ENCODE measurements at places on chromosomes 2 and 18.

DNA sequence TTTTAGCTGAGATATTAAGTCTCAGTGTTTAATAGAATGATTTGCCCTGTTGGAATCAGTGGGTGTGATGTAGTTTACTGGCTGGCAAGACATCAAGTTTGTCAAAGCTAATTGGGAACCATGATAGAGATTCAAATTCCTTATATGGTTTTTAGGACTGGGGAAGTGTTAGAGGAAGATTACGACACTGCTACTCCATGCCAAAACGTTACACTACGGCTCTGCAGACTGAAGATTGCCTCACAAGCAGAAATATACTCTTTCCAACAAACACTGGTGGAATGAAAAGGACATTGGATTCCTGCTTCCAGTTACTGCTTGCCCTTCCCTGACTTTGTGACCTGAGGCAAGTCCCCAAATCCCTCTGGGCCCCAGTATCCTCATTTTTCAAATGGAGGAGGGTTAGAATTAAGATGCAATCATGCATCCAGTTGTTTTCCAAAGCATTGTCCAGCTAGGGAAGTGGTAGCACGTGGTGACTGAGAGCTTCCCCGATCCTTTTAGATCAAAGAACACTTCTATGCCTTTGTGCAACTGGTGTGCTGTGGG is 147.6 kb downstream of the CDC42EP3 start:
- DNase-seq = peak; percentile 28

DNA sequence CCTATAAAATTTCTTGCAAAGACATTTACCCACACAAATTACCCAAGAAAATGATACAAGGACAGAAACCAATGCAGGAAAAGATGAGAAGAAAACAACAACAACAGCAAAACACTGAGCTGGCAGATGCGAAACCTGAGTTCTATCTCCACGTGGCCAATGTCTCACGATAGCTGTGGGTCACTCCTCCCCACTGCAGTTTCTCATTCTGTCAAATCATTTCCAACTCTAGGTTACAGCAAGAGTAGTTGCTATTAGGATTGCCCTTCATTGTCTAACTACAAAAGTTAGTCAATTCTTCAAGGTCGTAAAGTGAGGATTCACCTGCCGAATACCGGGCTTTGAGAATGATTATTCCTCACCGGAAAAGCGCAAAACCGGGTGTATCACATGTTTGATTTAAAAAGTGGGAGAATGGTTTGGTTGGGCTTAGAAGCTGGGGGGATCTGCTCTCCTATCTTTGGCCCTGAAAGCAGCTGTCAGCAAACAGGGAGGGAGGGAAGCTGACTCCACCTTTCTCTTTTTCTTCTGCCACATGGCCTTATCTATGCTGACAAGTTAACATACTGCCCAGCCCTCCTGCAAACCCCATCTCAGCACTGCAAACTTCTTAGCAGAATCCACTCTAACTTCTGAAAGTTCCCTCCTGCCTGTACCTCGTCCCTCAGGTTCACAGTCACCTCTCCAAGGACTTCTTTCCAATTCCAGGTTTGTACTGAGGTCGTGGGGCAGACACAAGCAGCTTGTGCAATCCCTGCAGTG is 473.0 kb downstream of the SOX11 start:
- no peak for DNase-seq

- DNase-seq = no peak
Measured at GRCh38 chr18:63258749-63259566, 60.6 kb downstream of the BCL2 start.

GRCh38 chr18:29250259-29250658 is 1073.3 kb upstream of the CDH2 start:
- DNase-seq = peak; percentile 73

- DNase-seq = no peak
Measured at GRCh38 chr2:85663594-85664565, 4.1 kb downstream of the SFTPB start.

DNA sequence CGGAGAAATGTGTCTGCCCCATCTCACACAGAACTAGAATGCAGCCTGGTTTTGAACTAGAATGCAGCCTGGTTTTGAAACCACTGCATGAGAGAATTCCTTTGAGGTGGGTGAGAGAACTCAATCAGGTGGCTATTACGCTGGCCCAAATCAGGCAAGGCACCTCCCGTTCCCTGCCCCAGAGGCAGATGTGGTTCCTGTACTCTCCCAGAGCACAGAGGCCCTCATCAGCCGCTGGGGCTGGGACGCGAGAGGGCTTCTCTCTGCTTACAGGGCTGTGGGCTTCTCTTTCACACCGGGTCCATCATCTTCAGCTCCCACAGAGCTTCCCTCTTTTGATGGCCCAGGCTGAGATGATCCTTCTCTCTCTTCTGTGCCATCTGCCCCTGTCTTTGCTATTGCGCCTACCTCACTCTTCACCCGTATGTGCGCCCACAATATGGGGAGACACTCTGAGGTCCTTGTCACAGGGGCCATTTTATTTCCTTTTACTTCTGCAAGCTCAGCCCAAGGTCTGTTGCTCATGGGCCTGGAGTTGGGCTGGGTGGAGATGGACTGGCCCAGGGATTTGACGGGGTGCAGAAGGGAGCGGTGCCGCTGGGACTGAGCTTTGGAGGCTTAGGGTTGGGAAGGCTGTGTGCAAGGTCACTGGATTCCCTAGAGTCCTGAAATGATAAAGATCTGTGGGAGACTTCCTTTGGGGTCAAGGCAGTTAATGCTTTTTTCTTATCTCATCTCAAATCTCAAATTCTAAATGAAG is 84.4 kb upstream of the HS6ST1 start:
- DNase-seq = no peak

DNA sequence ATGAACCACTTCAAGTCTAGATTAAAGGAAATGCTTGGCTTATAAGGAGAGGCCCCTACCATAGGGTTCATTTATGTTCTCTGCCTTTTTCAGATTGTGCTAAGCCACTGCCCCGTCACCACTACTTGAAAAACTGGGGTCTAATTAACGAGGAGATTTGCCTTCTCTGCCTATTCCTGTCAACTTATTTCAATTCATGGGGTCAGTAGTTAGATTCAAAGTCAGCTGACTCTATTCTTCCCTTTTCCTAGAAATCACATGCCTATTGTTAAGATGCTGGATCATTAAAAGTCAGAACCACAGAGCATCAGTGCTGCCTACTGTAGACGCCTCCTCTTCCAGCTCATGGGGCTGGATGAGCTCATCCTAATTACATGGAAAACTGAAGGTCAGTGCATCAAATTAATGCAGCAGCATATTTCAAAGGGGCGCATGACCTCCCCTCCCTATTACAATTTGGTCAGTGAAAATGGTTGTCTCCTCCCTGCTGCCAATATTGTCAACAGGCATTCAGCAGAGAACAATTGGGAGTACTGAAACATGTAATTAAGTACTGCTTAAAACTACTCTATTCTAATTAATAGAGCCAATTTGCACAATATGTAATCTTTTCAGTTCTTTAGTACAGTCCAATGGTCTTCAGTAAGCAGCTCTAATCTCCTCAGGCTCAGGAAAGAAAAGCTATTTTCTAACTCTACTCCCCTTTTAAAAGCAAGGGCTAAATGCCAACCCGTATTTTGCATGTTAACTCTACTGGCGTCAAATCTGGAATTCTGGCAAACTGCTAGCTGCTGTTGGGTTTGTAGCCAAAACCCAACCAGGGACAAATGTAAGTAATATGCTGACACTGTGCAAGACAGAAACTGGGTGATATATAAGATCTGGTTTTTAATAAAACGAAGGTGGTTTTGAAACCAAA is 117.4 kb upstream of the ITGB6 start:
- DNase-seq = no peak

DNA sequence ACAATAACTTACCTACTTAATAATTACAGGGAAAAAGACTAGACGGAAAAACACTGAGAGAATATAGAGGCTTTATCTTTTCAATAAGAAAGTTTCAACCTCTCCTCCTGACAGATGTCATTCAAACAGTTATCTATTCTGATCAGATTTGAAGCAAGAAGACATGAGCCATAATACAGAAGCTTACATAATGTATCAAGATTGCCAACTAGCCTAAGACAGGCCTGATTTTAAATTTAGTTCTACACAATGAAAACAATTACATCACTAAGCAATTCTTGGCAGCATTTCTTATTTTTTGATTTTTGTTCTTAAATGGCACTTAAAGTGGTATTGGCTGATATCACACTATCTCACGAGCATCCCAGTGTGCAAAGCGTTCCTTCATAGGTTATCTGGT is 41.6 kb downstream of the GPR155 start:
- DNase-seq = no peak

- no peak for DNase-seq
Measured at GRCh38 chr2:219001577-219002394, 8.6 kb upstream of the CRYBA2 start.

- no peak for DNase-seq
Measured at GRCh38 chr2:33730804-33731203, 131.7 kb upstream of the FAM98A start.

DNA sequence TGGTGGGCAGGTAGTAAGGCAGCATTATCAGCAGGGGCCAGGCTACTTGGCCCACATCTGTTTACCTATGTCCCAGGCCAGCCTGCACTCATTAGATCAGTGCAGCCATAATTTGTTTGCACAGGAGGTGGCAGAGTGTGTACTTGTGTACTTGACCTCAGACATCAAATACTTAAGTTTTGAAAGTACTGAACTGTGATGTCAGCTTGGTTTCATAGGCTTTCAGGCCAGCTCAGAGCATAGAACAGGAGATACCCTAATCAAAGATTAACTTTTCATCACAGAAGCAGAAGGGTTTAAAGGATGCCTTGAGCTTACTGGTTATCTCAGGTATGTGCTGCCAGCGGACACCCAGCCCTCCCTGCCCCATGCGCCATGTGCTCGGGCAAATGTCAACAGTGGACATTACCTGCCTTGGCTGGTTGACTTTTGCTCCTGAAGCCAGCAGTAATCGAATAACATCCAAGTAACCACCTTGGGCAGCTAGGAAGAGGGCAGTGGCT is 33.2 kb downstream of the ANKRD29 start:
- DNase-seq = no peak

- DNase-seq = no peak
Measured at GRCh38 chr2:226953206-226953605, 117.4 kb downstream of the RHBDD1 start.

Measured in common myeloid progenitor, CD34-positive (primary cell).